Activated CD8-positive, alpha-beta T cell treated with anti-CD3 and anti-CD28 coated beads for 36 hours (primary cell): ENCODE measurements at places on chromosomes 11 and 22. TPM values are rescaled to one million over a fixed set of nuclear protein-coding genes. Genes with fewer than 3 reads are reported as not detected.

The SUSD2 gene
- 0.65 TPM for total RNA-seq

DNA sequence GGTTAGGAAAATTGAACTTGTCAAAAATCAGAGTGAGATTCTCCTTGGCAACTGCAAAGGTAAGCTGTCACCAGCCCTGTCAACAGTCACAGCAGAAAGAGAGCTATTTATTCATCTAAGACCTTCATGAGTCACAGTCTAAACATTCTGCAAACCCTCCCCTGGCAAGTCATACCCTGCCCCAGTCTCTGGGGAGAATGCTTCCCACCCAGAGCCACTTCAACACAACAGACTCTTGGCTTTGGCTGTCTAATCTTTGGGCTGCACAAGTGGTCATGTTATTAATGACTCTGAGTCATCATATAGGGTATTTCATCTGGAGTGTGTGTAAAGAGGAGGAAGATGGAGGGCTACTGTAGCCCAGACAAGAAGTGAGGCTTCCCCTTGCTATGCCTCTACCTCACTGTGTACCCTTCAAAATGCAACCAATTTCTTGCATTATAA lies 153.4 kb downstream of the CCDC34 start:
- H3K4me3 ChIP-seq, result no peak overlapping the region
- no peaks in the 10 kb centered on the region for H3K36me3 ChIP-seq
- H3K27me3 ChIP-seq, result peaks cover 9% of the 10 kb centered on the region
- no peak for DNase-seq
- no peak overlapping the region for H3K27ac ChIP-seq

DNA sequence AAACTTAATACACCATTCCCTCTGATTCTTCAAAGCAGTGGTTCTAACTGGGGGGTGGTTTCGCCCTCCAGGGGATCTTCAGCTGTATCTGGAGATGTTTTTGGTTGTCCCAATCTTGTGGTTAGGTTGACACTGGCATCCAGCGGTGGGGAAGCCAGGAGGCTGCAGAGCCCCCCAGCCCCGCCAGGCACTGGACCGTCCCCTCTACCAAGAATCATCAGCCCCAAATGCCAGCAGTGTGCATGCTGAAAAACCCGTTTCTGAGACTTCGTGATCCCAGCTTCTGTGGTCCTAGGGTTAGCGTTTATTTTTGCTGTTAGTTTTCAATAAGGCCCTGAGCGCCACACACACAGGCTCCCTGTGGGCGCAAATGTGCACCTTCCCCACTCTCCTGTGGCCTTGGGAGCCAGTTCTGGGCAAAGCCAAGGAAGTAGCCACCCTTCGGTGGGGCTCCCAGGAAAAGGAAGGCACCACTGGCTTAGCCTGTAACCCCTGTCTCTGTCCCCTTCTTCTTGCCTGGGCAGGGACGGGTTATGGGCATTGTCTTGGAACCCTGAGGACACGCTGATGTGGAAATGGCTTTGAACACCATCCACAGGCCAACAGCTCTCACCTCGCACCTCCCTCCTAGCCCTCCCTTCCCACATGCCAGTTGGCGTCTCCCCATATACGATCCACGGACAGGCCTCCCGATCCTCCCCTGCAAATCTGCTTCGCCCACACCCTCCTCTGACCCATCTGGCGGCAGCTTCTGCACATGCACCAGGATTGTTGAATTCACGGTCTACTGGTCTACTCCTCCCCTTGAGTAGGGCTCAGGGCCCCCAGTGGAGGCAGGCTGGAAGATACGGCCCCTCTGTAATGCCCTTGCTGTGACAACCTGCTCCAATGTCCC lies 71.4 kb upstream of the CCND1 start:
- H3K36me3 ChIP-seq, result no peaks in the 10 kb centered on the region
- H3K27ac ChIP-seq, result no peak overlapping the region
- DNase-seq, result no peak
- no peak overlapping the region for H3K4me3 ChIP-seq

DNA sequence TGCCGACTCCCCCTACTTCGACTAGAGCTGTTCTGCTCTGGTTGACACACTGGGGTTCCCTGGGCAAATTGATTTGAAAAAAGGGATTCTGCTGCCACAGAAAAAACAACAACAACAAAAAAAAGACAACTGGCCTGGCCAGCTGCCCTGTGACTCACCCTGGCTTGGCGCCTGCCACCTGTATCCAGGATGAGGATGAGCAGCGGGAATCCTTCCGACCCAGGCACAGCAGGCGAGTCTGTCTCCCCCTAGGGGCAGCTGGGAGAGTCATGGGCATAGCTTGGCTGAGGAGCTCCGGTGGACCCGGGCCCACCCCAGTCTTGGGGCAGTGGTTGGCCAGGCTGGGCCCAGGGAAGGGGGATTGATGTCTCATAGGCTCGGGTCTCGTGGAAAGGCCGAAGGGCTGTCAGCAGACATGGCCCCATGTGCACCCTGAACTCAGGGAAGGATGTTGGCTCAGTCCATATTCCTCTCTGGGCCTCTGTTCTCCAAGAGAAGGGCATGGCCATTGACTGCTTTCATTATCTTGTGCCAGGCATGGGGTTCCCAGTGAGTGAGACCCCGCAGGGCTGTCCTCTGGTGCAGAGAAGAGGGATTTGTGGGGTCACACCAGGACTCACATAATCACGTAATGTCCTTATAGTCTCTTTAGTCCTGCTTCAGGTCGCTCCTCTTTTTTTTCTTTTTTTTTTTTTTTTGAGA lies 10.4 kb upstream of the SUN2 start:
- DNase-seq, result peak; percentile 50
- H3K27me3 ChIP-seq, result no peaks in the 10 kb centered on the region
- H3K4me1 ChIP-seq, result no peaks in the 10 kb centered on the region
- no peak overlapping the region for H3K4me3 ChIP-seq

DNA sequence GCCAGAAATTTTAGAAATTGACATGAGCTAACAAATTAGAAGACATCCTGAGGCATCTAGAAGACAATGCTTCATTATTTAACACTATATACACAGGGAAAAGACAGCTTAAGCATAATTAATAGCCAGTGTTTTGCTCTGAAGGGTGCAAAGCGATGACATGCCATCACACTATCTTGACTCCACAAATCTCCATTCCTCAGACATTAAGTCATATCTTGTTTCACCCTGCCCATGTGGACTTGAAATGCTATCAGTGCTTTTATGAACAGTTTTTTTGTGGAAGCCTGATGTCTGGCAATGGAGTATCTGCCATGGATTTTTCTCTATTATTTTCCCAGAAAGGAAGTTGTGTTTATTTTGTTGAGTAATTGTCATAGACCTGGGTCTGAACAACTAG lies 2.3 kb downstream of the CARD18 start:
- no peak overlapping the region for H3K27ac ChIP-seq
- no peak for DNase-seq

- peaks cover 12% of the 10 kb centered on the region for H3K4me1 ChIP-seq
- peaks cover 17% of the 10 kb centered on the region for H3K27me3 ChIP-seq
- H3K4me3 ChIP-seq, result no peak overlapping the region
Observed at GRCh38 chr11:66015454-66015881, 3.7 kb downstream of the CST6 start.

- no peaks in the 10 kb centered on the region for H3K4me1 ChIP-seq
- no peaks in the 10 kb centered on the region for H3K27me3 ChIP-seq
- H3K27ac ChIP-seq, result no peak overlapping the region
- no peaks in the 10 kb centered on the region for H3K36me3 ChIP-seq
- no peak overlapping the region for H3K4me3 ChIP-seq
Observed at GRCh38 chr11:103888541-103888951, 147.9 kb upstream of the DDI1 start.

- DNase-seq, result no peak
- no peak overlapping the region for H3K4me3 ChIP-seq
- H3K36me3 ChIP-seq, result peaks cover 3% of the 10 kb centered on the region
- no peaks in the 10 kb centered on the region for H3K4me1 ChIP-seq
- no peak overlapping the region for H3K27ac ChIP-seq
Observed at GRCh38 chr22:45572444-45572843, 69.8 kb downstream of the FBLN1 start.

DNA sequence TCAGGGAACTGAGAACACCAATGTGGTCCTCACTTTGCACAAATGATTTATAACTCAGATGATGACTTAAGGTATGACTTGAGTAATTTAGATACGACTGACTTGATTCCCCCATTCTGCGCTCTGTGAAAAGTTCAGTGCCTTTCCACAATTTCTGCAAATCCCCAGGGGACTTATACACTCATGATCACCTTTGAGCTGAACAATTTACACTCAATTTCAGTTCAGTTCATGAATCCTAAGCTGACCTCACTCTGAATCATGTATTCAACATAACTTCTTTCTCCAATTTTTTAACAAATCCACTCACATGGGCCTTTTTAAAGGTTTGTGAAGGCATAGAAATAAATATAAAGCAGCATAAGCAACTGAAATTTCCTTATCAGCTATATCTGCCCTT lies 274.2 kb downstream of the FAM76B start:
- H3K4me1 ChIP-seq, result no peaks in the 10 kb centered on the region
- DNase-seq, result no peak
- H3K27me3 ChIP-seq, result no peaks in the 10 kb centered on the region
